DMS79 (cell line): ENCODE measurements at places on chromosomes 16 and 17.

- no peak for DNase-seq
Observed at GRCh38 chr16:27943766-27944165, 119.7 kb downstream of the GSG1L start.

- no peak for DNase-seq
Observed at GRCh38 chr16:5447734-5448133, 350.1 kb upstream of the EEF2KMT start.

DNA sequence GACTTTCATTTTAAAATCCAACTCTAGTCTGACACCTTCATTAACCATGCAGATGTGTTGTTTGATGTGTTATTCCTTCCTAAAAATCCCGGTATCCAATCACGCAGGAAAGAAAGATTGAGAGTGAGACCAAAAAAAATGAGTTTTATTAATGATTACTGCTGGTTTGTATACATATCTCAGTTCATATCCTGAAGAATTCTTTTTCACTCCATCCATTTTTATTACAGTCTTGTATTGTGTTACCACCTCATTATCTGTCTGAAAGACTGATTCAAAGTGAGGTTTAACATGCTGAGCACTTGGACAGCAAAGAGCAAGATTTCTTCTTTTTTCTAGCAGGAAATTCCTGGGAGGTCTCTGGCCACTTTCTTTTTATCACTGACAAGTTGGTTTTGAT, 268.3 kb downstream of the CDH11 start:
- DNase-seq: no peak

DNA sequence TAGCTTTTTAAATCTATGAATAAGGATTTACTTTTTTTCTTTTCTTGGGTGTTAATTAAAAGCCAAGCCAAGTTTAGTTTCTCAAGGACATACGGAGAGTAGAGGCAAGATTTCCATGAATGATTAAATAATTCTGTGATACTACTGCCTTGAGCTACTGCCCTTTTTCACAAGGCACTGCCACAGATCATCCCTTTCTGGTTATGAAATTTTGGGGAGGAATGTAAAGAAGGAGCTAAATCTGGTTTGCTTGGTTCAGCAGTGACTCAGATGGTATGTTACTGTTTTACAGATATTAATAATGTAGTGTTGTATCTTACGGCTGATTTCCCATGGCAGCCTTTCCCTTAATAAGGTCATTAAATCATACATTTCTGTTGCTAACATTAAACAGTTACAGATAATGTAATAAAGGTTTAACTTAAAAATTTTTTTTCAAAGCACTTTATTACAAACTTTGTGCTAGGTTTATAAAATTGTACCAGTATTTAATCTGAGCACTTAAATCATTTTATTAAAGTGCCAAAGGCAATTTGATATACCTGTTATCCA, 2.6 kb downstream of the WSB1 start:
- no peak for DNase-seq

- DNase-seq: no peak
Observed at GRCh38 chr17:42566215-42566882, 551 bp upstream of the MLX start.

GRCh38 chr17:80347948-80348351, 67.0 kb upstream of the ENDOV start:
- DNase-seq: no peak

GRCh38 chr16:986411-986810, 4.8 kb downstream of the SOX8 start:
- no peak for DNase-seq

DNA sequence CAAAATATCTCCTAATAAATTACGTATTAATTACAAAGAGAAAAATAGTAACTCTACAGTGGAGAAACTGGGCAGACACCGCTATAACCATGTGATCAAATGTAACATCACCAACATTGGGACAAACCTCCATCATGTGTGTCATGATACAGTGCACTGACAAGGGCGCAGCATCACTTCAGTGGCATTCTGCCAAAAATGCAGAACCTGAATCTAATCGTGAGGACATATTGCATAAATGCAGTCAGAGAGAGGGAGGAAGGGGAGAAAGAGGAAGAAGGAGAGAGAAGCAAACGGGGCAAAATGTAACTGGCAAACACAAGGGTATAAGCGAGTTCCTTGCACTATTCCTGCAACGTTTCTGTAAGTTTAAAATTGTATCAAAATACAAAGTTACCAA, 74.2 kb upstream of the MARCHF10 start:
- DNase-seq: no peak

DNA sequence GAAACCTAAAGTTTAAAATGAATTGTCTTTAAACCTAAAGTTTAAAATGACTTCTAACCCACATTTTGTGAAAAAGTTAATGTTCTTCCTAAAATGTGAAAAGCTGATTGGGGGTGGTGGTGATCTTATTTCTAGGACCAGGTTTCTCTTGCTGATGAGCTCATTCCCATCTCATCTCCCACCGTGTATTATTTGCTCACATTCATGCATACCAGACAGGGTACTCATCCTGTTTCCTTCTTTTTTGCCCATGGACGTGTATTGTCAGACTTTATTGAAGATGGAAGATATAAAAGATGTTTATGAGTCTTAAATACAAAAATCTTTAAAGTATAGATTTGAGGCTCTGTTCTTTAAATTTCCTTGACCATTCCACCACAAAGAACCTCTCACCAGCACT, 70.1 kb upstream of the MPHOSPH6 start:
- DNase-seq: no peak

GRCh38 chr16:22073350-22073749, 19.0 kb upstream of the VWA3A start:
- no peak for DNase-seq

GRCh38 chr17:2253768-2254406, 49.7 kb downstream of the SMG6 start:
- DNase-seq: no peak

GRCh38 chr17:56125830-56126819, 27.1 kb upstream of the ANKFN1 start:
- DNase-seq: no peak

- no peak for DNase-seq
Observed at GRCh38 chr17:27751166-27751565, 49.2 kb downstream of the NOS2 start.

- no peak for DNase-seq
Observed at GRCh38 chr16:19400711-19401110, 17.0 kb upstream of the TMC5 start.
